GM13977 (cell line): ENCODE measurements at places on chromosomes 3 and 15.

DNA sequence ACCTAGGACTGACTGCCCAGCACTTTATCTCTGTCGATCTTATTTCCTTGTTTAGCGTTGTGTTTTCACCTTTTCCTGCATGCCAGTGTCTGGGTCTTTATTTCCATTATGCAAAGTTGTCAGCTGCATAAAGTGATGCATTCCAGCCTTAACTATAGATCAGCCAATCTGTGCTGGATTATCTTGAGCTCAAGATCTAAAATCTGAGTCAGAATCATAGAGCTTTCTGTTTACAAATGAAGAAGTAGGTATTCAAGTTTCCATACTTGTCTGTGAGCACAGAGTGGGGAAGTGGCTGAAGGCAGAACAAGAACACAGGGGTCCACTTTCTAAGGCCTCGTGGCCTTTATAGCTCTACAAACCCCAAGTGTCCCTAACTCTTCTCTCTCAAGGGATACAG is 82.4 kb upstream of the PLCL2 start:
- no peak for DNase-seq

- DNase-seq = no peak
These were observed 4.0 kb downstream of the VILL start for GRCh38 chr3:37994639-37994972.

DNA sequence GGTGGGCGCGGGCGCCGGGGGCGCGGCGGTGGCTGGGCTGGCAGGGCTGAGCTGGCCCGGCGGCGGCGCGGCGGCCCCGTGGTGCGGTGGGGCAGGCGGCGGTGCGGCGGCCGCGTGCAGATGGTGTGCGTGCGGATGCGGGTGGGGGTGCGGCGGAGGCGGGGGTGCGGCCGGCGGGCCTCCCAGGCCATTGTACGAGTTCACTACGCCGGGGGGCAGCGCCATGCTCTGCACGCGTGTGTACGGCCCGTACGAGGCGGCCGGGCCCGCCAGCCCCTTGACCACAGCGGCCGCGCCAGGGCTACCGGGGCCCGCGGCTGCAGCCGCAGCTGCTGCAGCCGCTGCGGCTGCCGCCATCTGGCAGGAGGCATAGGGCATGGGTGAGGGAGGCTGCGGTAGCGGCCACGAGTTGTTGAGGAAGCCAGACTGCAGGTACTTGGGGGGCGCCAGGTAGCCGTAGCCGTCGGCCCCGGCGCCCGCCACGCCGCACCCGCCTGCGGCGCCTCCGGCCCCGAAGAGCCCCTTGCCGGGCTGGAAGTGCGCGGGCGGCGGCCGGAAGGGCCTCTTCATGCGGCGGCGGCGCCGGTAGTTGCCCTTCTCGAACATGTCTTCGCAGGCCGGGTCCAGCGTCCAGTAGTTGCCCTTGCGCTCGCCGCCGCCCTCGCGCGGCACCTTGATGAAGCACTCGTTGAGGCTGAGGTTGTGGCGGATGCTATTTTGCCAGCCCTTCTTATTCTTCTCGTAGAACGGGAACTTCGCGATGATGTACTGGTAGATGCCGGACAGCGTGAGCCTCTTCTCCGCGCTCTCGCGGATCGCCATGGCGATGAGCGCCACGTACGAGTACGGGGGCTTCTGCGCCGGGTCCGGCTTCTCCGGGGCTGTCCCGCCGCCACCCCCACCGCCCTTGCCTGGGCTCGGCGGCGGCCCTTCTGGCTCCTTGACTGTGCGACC is 951 bp downstream of the FOXL2 start:
- DNase-seq = no peak

GRCh38 chr3:168876346-168877035 is 780.8 kb upstream of the GOLIM4 start:
- DNase-seq = no peak

DNA sequence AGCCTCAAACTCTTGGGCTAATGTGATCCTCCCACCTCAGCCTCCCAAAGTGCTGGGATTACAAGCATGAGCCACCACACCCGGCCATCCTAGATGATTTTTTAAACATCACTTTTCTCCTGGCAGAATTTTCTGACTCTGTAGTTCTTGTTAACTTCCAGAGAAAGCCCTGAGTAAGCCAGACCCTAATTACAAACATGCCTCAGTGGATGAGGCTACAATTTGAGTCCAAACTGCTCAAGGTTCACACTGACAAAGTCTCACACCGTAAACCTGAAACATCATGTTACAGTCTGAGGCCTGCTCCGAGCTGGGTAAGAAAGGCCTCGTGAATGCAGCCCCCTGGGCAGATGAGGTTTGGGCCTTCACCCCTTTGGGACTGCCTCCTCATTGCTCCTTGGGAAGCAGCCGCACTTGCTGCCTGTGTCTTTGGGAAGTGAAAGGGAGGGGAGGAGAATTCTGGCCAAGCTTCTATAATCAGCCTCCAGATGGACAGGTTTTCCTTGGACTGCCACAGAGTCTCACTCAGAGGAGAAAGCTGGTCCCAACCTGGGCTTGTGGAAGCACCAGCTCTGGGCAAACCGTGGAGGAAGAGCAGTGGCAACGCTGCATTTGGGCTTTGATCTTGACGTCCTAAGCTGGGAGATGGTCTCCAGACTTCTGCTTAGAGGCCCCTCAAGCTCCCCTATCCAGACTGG is 46.0 kb downstream of the CA12 start:
- no peak for DNase-seq

GRCh38 chr3:190399677-190400076 is 11.7 kb downstream of the CLDN16 start:
- no peak for DNase-seq

GRCh38 chr3:10160925-10161324 is 3.8 kb upstream of the IRAK2 start:
- DNase-seq = no peak

DNA sequence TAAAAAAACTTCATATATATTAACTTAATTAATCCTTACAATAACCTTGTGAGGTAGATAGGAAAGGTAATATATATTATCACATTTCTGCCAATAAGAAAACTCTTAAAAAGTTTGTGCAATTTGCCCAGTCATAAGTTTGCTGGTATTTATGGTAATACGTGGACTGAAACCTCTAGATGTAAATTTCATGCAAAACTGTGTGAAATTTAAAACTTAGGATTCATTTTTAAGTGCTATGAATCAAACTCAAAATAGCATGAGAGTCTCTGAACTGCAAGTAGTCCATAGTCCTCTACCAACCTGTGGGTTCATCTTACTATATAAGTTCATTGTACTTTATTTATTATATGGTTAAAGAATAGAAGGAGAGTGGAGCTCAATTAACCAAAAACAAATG is 56.4 kb downstream of the ZBTB20 start:
- DNase-seq = no peak
